Body of pancreas (tissue), 4 donors: ENCODE measurements at places on chromosomes 7 and 10.
A peak's percentile ranks its signal among the peaks of the same experiment; 100 is the strongest.

DNA sequence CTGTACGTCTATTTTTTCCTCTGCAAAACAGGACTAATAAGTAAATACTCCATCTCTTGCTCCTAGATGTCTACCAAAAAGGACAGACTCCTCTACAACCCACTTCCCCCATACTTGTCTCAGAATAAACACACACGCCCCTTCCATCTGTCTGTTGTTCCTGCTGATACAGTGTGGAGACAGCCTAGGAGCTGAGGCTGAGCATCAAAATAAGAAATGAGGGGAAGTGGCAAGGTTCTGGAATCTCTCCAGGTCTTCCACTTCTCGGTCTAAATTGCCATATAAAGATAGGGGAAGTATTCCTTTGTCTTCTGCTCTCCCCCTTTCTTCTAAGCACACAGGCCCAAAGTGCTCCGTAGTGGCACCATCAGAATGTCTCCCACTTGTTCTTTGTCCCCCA lies 30.8 kb upstream of the VSIR start:
- no peaks in the 10 kb centered on the region for H3K36me3 ChIP-seq
- no peak overlapping the region for H3K4me3 ChIP-seq
- no peaks in the 10 kb centered on the region for H3K4me1 ChIP-seq
- no peak overlapping the region for H3K27ac ChIP-seq

GRCh38 chr10:65765006-65765541 lies 1160.8 kb upstream of the LRRTM3 start:
- H3K27me3 ChIP-seq, result no peaks in the 10 kb centered on the region
- no peak for DNase-seq
- H3K4me3 ChIP-seq, result no peak overlapping the region
- no peak overlapping the region for H3K27ac ChIP-seq
- no peaks in the 10 kb centered on the region for H3K36me3 ChIP-seq

DNA sequence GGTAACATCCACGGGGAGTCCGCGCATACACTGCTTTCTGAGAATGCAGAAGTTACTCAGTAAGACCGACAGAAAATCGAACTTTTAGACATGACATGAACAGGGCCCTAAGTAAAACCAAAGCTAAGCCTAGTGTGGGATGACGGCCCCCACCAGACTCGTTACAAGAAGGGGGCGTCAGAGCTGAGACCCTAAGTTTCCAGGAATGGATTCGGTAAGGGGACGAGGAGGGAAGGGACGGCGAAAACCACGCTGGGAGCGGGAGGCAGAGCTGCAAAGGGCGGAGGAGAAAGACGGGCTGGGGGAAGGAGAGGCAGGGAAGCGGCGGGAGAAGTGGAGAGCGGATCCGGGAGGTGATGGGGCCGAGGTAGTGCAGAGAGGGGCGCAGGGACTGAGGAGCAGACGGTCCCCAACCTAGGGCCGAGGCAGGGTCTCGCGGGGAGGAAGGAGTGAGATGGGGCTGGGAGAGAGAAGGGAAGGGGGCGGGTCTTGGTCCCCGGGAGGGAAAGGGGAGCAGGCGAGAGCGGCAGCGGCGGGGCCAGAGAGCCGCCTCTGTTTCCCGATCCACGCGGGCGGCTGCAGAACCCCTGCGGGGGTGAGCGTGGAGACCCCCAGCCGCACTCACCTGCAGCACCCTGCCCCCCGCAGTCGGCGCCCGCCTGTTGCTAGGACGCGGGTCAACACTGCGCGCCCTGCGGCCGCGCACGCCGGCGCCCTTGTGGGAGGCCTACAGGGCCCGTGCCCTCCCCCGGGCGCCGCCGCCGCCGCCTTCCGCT lies 513 bp downstream of the ODAD2 start:
- H3K4me3 ChIP-seq, result peak overlapping the region; percentile 33
- no peaks in the 10 kb centered on the region for H3K27me3 ChIP-seq
- H3K4me1 ChIP-seq, result peaks cover 5% of the 10 kb centered on the region
- no peaks in the 10 kb centered on the region for H3K36me3 ChIP-seq

DNA sequence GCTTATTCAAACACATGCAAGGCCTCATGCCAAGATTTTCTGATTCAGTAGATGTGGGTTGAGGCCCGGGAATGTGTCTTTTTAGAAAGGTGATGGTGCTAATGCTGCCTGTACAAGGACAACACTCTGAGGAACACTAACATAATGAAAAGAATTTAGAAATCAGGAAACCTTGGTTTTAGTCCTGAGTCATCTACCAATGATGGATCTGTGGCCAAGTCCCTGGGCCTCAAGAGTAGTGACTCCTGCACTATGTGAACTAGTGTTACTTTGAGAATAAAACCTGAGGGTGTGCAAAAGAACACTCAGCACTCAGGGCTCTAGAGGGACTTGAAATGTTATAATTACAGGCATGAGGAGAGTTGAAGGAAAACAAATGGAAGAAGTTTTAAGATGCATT lies 741.7 kb upstream of the GALNT17 start:
- H3K4me1 ChIP-seq, result no peaks in the 10 kb centered on the region
- no peak for DNase-seq
- no peaks in the 10 kb centered on the region for H3K36me3 ChIP-seq
- H3K4me3 ChIP-seq, result no peak overlapping the region
- no peak overlapping the region for H3K27ac ChIP-seq

DNA sequence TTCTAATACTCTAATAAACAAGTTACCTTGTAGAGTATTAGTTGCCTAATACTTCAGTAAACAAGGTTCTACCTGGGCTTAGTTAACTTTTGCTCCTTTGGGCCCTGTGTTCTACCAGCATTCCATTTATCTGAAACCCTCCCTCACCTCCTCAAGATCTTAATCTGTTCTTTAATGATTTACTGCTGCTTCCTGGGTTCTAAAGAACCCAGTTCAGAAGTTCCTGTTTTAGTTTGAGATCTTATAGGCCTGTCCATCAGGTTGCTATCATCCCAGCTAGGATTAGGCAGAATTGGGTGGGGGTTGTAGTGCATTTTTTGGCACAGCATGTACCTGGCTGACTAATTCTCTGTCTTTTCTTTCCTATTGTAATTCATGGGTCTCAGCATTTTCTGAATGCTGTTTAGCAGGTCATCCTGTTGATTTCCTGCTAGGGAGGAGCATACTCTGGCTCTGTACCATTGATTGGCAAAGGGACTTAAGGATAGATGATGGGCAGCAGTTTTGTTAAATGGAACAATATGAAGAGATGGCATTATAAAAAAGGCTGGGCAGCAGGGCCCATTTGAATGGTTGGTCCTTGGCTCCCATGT lies 53.7 kb upstream of the TMEM248 start:
- no peak for DNase-seq
- no peak overlapping the region for H3K4me3 ChIP-seq
- H3K36me3 ChIP-seq, result no peaks in the 10 kb centered on the region

DNA sequence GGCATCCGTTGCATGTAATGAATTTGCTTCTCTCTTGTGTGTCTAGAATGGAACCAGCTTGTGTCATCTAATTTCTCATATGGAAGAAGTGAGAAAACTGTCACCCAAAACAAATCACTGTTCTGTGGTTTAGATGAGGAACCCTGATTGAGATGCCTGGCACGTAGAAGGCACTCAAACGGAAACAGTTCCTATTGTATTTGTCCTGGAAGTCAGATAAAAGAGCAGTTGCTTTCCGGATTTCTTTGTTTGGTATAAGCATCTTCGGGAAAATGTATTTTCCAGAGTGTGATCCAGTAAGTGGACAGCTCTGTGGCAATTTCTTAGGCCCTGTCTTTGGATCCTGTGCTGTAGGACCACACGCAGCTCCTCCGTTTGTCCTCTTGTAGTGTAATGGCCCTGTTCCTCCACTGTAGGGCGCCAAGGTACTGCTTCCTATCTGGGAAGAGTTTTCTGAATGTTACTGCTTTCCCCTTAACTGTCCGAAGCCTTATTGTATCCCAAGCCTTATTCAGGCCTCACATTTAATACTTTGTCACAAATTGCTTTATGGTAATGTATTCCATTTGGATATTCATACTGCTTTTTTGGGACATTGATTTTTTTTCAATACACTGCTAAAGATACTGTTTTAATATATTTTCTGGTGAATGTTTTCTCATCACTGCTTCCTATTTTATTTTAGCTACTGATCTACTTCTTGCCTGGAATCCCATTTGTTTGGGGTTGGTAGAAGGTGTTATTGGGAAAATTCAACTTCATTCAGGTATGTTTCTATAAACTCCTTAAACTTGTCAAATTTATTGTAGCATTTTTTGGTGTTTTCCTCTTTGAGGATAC lies 24.8 kb downstream of the INPP5F start:
- peak; percentile 71 for DNase-seq
- no peaks in the 10 kb centered on the region for H3K36me3 ChIP-seq
- peaks cover 19% of the 10 kb centered on the region for H3K4me1 ChIP-seq
- H3K27me3 ChIP-seq, result no peaks in the 10 kb centered on the region
- no peak overlapping the region for H3K4me3 ChIP-seq
- no peak overlapping the region for H3K27ac ChIP-seq

GRCh38 chr10:5014936-5015335 lies 11.3 kb upstream of the AKR1C2 start:
- peak; percentile 48 for DNase-seq
- H3K27me3 ChIP-seq, result no peaks in the 10 kb centered on the region
- H3K27ac ChIP-seq, result no peak overlapping the region
- no peak overlapping the region for H3K4me3 ChIP-seq

DNA sequence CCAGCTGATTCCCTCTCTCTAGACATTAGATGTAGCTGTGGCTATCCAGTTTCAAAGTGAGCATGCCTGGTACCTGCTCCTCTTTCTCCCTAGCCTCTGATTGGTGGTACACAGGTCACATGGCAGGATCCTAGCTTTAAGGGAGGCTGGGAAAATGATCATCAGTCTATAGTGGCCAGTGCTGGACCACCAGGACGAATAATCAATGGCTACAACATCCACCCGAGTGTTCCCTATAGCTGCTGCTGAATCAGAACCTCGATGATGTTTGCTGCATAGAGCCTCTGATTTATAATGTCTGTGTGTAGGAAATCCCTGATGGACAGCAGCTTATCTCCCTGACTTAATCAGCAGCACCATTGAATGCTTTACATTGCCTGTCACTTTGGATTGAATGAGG lies 28.9 kb upstream of the LMTK2 start:
- peaks cover 13% of the 10 kb centered on the region for H3K4me1 ChIP-seq
- H3K27ac ChIP-seq, result no peak overlapping the region
- H3K4me3 ChIP-seq, result no peak overlapping the region
- H3K36me3 ChIP-seq, result no peaks in the 10 kb centered on the region
- H3K27me3 ChIP-seq, result no peaks in the 10 kb centered on the region

DNA sequence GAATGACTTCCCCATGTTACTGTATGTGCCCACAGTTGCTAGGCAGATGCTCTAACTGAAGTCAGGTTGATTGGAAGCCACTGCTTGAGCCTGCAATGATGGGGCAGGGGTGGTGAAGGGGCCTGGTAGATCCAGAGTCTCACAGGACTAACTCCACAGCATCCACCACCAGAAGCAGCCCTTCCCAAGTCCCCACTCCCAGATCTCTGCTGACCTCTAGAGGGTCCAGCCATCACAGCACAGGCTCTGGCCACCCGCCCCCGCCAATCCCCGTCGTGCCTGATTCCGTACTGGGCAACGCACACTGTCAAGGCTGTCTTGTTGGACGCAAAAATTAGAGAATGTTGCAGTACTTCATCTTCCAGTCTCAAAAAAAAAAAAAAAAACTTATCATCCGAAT lies 136.8 kb upstream of the PDE1C start:
- peak; percentile 30 for DNase-seq
- no peak overlapping the region for H3K27ac ChIP-seq
- no peaks in the 10 kb centered on the region for H3K27me3 ChIP-seq
- no peak overlapping the region for H3K4me3 ChIP-seq

DNA sequence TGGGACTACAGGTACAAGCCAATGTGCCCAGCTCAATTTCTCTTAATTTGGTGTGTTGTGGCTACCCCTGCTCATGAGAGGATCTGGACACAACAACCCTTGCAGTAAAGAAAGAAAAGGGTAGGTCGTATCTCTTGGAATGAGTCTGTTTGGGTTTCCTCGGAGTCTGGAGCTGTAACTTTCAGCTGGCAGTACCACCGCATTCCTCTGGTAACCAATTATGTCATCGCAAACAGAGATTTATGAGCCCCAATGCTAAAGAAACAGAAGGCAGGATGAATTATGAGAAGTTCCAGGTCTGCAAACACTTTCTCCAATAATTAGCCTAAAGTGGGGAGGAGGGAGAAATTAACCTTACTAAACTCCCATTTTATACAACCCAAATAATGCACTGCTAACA lies 186.6 kb upstream of the NRP1 start:
- DNase-seq, result no peak
- no peak overlapping the region for H3K27ac ChIP-seq
- H3K4me3 ChIP-seq, result no peak overlapping the region
- peaks cover 4% of the 10 kb centered on the region for H3K4me1 ChIP-seq
- no peaks in the 10 kb centered on the region for H3K36me3 ChIP-seq

- H3K27ac ChIP-seq, result no peak overlapping the region
- no peaks in the 10 kb centered on the region for H3K36me3 ChIP-seq
Observed at GRCh38 chr10:12419262-12419847, 70.0 kb downstream of the CAMK1D start.

DNA sequence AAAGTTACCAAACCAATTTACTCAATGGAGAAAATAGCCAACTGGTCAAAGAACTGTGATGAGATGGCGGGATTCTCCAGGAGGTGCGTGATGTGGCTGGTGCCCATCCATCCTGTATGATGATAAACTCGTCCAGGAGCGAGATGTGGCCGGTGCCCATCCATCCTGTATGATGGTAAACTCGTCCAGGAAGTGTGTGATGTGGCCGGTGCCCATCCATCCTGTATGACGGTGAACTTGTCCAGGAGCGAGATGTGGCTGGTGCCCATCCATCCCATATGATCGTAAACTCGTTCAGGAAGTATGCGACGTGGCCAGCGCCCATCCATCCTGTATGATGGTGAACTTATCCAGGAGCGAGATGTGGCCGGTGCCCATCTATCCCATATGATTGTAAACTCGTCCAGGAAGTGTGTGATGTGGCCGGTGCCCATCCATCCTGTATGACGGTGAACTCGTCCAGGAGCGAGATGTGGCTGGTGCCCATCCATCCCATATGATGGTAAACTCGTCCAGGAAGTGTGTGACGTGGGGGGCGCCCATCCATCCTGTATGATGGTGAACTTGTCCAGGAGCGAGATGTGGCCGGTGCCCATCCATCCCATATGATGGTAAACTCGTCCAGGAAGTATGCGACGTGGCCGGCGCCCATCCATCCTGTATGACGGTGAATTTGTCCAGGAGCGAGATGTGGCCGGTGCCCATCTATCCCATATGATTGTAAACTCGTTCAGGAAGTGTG lies 496.2 kb downstream of the DNAJB6 start:
- no peaks in the 10 kb centered on the region for H3K36me3 ChIP-seq
- H3K4me3 ChIP-seq, result no peak overlapping the region
- H3K27me3 ChIP-seq, result no peaks in the 10 kb centered on the region

- H3K36me3 ChIP-seq, result no peaks in the 10 kb centered on the region
- peak; percentile 84 for DNase-seq
- H3K4me3 ChIP-seq, result no peak overlapping the region
- H3K27me3 ChIP-seq, result no peaks in the 10 kb centered on the region
- peak overlapping the region; percentile 92 for H3K27ac ChIP-seq
Observed at GRCh38 chr7:155618708-155619633, 25.5 kb upstream of the RBM33 start.
